ENCODE measurements at places on chromosomes 4 and X.

GRCh38 chrX:111868726-111869638 is 7.0 kb upstream of the TRPC5OS start:
- DNase-seq = no peak

GRCh38 chr4:42927946-42928345 is 35.4 kb downstream of the GRXCR1 start:
- no peak for DNase-seq

- DNase-seq = no peak
Measured at GRCh38 chr4:54754394-54754793, 96.6 kb downstream of the KIT start.

DNA sequence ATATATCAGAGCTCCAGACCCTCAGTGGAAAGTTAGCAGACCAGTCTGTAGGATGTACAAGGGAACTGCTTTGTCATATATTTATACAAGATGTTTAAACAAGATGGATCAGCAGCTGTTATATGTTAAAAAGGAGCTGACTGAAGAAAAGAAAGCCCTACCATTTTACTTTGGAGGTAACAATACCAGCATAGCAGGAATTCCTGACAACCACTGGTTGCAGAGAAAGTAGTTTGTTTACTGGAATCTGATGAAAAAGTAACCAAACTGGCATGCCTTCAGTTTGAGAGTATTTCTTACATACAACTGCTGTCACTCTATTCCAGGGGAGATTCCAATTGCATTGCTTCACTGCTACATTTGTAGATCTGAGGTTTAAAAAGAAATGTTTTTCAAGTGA is 49.5 kb upstream of the GABRQ start:
- no peak for DNase-seq

GRCh38 chr4:152289941-152290340 is 246.0 kb downstream of the FBXW7 start:
- DNase-seq = no peak

DNA sequence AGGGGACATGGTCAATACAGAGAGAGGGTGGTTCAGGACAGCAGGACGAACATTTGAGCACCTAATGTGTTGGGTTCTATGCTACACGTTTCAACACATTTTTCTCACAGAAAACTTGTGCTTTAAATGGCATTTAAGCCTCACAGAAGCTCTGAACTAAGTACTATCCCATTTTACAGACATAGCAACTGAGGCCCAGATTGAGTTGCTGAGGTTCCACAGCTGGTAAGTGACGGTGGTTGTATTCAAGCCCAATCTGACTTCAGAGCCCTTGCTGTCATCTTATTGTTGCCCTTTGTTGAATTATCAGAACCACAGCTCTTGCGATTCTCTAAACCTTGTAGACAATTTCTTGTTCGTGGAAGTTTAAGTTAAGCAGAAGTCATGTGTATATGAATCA is 116.7 kb downstream of the FNIP2 start:
- DNase-seq = no peak

- DNase-seq = no peak
Measured at GRCh38 chrX:13081395-13082205, 37.2 kb upstream of the FAM9C start.

DNA sequence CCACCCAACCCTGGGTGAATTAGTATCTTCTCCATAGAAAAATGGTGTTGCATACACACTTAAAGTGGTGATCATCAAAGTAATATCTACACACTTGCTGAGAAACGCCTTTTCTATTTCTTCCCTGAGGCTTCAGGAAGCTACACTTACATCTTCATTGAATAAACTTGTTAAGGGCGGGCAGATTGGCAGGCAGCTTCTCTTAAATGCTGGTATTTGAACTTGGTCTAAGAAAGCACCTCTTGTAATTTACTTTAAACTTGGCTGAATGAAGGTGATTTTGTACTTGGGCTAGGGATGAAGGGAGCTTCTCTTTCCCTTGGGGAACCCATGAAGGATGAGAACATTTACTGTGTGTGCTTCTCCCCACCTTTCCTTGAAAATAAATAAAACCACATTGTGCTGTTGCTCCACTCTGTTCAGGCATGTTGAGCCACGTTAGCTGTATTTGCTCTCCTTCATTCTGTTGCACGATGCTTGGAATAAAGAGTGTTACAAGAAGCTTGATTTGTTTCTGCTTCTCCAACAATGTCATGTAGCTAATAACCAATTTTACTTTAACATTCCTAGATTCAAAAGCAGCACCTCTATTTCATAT is 430.1 kb downstream of the ANKRD50 start:
- DNase-seq = no peak

DNA sequence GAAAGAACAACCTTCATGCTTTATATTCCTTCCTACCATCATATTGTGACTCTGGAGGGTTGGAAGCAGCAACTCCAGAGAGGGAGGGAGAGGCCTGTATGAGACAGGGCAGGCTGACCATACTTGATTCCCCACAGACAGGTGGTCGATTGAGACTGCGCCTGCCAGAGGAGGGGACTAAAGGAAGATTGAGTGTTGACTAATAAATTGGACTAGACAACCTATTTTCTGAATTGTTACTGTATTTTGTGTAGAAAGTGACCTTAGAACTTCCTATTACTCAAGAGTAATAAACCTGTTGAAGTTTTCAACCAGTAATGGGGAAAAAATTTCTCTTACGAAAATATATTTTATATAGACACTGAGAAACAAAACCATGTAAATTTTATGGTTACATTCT is 301.5 kb downstream of the INPP4B start:
- DNase-seq = no peak

- DNase-seq = no peak
Measured at GRCh38 chrX:16462912-16463311, 187.0 kb upstream of the S100G start.

GRCh38 chr4:64014647-64015046 is 394.6 kb downstream of the TECRL start:
- DNase-seq = no peak

- no peak for DNase-seq
Measured at GRCh38 chr4:76108467-76109181, 34.1 kb downstream of the ART3 start.

DNA sequence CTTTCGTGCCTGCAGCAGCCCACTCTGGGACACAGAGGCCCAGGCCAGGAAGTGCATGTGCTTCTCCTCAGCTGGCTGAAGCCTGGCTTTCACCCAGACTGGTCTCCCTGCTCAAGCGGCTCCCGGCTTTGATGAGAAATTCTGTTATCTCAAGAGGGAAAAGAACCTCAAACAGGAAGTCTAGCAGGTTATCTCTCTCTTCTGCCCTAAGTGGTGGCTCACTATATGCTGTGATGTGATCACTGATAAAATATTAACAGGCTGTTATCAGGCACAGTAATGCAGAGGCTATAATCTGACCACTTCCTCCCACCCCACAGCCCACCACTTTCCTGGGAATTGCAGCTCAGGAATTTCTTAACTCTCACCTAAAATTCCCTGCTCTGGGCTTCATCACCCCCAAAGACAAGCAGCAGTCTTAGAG is 13.3 kb downstream of the CLDN2 start:
- no peak for DNase-seq

DNA sequence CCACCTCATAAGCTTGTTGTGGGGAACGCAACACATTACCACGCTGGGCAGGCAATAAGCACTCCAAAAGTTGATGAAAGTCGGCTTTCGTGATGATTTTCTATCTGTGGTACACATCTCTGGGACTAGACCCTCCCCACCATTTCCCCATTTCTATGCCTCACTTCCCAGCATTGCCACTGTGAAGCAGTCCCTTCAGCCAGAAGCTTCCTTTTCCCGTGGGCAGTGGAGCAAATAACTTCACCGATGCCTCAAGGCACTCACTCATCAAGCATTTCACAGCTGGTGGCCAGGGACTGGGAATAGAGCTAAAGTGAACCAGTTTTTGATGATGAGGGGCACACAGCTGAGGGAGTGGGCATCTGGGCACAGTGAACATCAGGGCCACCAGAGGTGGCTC is 18.9 kb downstream of the C4orf50 start:
- DNase-seq = peak; percentile 25

- peak; percentile 77 for DNase-seq
Measured at GRCh38 chrX:120791013-120791643, 84.5 kb downstream of the CT47B1 start.
